DMS 273 treated with DMSO at 0.1 percent for 48 hours (cell line): ENCODE measurements at places on chromosomes 1 and 21.

DNA sequence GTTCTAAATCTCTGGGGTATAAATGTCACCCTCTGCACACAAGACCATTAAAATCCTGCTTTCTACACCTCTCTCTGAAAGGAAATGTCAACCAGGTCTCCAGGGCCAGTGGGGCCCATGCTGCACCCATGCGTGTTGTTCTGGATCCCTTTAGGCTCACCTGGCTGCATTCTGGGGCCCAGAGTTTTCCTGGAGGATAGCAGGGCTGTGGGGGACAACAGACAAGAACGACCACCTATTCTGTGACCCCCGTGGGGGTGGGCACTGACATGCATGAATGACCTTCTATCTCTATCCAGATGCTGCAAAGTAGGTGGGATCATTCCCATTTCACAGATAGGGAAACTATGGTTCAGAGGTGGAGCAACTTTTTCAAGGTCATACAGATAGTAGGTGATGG is 41.6 kb downstream of the TNNT2 start:
- DNase-seq = no peak

- DNase-seq = no peak
Measured at GRCh38 chr1:197677752-197678295, 97.5 kb downstream of the DENND1B start.

DNA sequence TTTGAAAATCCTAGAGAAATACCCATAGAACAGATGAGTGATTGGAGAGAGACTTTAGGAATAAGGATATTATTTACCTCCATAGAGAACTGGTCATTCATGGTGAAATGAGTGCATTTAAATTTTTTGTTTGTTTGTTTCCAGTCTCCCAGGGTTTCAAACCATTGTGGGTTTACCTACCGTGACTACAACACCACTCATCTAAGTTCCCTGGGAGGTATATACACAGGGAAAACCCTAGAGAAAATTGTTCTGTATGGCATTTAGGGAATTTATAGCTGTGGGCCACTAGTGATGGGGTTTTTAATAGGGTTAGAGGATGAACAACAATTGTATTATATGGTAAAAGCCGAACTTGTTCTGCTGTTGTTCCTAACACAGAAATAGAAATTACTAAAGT is 109.2 kb downstream of the USP25 start:
- DNase-seq = no peak

GRCh38 chr1:18411820-18412641 is 68.7 kb upstream of the KLHDC7A start:
- DNase-seq = no peak

- DNase-seq = no peak
Measured at GRCh38 chr1:151210830-151211229, 12.5 kb downstream of the PIP5K1A start.

DNA sequence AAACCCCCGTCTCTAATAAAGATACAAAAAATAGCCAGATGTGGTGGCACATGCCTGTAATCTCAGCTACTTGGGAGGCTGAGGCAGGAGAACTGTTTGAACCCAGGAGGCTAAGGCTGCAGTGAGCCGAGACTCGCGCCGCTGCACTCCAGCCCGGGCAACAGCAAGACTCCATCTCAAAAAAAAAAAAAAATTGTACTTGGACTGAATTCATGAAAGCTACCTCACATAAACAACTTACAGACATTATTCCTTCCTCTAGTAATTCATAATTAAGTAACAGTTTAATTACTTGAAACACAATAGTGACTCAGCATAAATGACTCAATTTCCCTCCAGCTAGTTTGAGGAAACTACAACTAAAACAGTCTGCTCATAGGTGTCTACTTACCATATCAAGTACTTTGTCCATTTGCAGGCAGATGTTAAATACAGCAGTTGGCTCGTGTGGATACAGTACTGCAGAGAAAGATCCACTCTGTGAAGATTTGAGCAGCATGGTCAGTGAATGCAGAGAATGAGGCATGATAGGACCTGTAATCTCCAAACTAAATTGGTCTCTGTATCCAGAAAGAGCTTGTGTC is 9.4 kb downstream of the DONSON start:
- DNase-seq = peak; percentile 13
